SK-N-SH treated with all-trans-retinoic acid at 6 μM for 48 hours (cell line): ENCODE measurements at places on chromosomes 7 and 10.

DNA sequence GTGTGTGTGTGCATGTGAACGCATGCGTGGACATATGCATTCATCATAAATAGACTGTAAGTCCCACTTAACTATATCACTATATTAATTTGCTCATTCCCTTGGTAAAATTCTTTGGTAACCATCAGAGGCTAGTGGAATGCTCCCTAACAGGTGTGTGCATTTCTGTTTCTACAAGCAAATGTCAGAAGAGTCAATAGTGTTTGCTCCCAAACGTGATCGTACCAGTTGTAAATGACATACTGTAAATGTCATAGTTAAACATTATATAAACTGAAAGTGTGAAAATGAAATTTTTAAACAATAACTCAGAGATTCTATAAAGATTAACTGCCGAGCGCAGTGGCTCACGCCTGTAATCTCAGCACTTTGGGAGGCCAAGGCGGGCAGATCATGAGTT is 94.6 kb downstream of the ANLN start:
- no peak for ATAC-seq

DNA sequence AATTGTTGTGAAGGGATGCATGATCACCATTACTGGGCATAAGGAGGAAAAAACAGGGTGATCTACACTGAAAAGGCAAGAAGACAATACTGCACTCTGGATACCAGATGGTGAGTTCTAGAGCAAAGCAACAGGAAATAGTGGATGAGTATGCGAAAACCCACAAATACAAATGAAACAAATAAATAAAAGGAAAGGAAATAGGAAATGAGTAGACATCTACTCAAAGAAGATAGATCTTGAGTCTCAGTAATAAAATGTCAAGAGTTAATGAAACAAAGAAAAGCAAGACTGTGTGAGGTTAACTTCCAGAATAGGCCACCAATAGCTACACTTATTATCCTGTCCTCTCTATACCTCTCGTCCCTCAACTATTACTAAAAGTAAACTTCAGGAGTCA is 11.7 kb downstream of the ORC5 start:
- no peak for ATAC-seq

GRCh38 chr7:127718340-127718679 is 66.3 kb downstream of the SND1 start:
- ATAC-seq: no peak

DNA sequence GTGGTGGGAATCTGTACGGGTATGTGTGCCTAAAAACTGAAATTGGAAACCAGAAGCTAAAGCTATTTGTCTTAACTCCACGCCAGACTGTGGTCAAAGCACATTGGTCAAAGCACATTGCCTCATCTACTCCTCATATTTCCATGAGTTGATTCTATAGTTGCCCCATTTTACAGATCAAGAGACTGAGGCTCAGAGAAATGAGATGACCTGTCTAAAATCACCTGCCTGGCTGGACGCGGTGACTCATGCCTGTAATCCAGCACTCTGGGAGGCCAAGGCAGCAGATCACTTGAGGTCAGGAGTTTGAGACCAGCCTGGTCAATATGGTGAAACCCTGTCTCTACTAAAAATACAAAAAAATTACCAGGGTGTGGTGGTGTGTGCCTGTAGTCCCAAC is 21.7 kb upstream of the MNX1 start:
- ATAC-seq: no peak

- ATAC-seq: no peak; the same call in 2 of the 3 replicates
These were observed 183.4 kb downstream of the MACC1 start for GRCh38 chr7:20033621-20034400.

GRCh38 chr7:124085179-124085578 is 52.3 kb upstream of the TMEM229A start:
- ATAC-seq: peak; percentile 57; the same call in 1 of the 3 replicates

GRCh38 chr7:38382684-38383083 is 109.2 kb upstream of the TARP start:
- ATAC-seq: no peak

- no peak for ATAC-seq
These were observed 50.6 kb upstream of the CELF2 start for GRCh38 chr10:10967029-10967428.

DNA sequence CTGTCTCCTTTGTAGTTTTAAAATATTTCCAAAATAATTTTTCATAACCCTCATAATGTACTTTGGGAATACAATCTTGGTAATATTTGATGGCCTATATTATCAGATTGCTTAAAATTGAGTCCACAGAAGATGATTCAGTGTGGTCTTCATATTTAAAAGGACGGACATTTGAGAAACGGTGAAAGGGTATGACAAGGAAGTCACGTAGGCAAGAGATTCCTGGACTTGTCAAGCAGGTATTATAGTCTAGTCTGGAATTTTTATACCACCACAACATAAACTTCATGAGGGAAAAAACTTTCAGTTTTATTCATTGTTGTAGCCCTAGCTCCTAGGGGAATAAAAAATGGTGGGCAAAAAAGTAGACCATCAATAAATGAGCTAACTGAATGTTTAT is 82.3 kb downstream of the KMT2E start:
- ATAC-seq: no peak

DNA sequence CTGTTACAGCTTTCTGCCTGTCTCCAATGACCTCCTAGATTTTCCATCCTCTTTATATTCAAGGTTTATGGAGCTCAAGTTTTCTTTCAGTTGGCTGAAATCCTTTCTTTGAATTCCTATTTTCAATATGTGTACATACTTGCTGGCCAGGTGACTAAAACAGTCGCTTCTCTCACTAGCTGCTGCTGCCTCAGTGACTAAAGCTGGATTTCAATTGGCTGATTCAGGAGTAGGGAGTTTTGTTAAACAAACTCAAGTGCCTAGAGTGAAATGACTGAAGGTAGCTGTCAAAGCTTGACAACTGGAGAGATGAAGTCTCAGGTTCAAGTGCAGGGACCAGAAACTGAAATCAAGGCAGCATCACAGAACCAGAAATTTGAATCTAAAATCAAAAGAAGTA is 6.7 kb upstream of the POLR1F start:
- no peak for ATAC-seq

DNA sequence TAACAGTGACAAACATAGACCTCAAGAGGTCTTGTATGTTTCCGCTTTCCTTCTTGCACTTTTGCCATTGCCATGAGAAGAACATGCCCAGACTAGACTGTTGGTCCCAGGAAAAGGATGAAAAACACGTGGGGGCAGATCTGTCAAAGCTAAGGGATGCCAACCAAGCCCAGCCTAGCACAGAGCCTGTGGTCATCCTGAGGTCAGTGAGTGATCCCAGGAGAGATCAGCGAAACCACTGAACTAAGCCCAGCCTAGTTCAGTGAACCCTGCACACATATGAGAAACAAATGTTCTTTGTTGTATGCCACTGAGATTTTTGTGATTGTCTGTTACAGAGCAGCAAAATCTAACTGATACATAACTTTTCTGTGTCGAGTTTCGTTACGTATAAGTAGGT is 718.8 kb downstream of the MAGI2 start:
- ATAC-seq: no peak

DNA sequence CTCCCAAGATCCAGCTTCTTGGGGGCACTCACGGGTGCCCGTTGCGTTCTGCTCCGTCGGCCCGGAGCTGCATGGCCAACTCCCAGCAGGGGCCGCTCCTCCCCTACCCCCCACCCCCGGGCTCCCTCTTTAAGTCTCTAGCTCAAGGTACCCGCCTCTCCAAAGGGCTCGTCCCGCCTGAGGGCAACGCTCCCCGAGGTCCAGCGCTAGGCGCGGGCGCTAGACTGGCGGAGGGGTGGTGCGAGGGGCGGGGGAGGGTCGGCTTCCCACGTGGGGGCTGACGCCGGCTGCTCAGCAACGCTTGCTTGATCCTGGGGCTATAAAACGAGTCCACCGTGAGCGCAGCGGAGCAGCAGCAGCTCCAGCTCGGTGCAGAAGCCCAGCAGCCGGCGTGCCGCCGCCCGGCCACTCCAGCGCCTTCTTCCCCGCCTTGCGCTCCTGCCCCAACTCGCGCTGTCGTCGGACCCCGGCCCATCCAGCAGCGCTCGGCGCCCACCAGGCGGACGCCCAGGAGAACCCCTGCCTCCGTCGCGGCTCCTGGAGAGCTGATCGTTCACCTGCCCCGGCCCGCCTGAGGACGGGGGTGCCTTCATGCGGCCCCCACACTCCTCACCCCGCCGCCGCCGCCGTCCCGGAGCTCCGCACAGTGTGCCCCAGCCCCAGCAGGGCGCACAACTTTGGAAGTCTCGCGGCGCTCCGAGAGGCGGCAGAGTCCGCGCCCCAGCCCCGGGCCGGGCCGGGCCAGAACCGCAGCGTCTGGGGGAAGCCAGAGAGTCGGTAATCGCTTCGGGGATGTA is at the start of gene ADRA2A:
TSS of gene ADRA2A (plus strand) at position 348 of the 797 bp plus-strand sequence. CDS start 968 bp downstream, outside the sequence.
- peak; percentile 76 for ATAC-seq

DNA sequence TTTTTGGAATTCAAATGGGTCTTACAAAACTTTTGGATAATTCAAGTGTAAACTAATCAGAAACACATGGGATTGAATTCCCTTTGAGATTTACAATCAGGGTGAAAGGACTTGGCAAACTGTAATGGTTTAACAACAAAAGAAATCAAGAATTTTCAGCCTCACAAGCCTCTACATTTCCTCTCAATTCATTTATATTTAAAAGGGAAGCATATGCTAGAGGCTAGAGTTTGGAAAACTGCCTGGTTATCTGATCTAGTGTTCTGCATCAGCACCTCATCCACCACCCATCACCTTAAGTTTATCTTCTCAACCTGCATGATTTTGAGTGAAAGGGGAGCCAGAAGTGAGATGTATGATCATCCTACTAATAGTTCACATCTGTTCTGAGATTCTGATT is 120.7 kb downstream of the TES start:
- ATAC-seq: peak; percentile 40

- peak; percentile 95 for ATAC-seq
These were observed at the start of gene PCDH15 for GRCh38 chr10:54800741-54801421. Gene PCDH15 (minus strand): TSS chr10:54801231. CDS start chr10:54664262, 136,969 bp downstream.

DNA sequence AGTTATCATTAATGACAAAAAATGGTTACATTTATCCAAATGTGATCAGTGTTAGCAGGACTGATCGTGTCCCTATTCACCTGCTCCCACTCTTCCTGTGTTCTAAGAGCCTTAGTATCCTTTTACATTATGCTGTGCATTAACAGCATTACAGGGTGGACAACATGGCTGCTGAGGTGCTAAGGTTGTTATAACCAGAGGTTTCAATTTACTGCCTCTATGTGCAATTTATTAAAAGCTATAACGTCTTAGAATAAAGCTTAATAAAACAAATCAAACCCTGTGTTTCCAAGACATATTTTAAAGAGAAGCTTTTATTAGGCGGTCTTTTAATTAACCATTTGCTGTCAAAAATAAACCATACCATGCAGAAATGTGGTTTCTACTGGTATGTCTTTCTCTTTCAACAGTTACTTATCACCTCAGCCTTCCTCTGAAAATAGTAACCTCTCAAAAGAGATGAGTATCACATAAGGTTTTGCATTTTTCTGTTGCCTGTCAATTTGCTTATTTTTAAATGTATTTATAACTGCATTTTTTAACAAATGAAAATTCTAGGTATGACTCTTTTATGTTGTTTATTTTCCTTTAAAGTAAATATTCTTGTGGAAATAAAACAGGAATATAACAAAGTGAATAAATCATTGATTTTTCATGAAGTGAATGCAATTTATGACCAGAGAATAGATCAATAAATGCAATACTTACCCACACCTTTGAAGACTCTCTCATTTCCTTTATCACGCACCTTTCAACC is 849.8 kb upstream of the SORCS1 start:
- no peak for ATAC-seq

GRCh38 chr7:112377593-112377992 is 72.7 kb upstream of the IFRD1 start:
- no peak for ATAC-seq

DNA sequence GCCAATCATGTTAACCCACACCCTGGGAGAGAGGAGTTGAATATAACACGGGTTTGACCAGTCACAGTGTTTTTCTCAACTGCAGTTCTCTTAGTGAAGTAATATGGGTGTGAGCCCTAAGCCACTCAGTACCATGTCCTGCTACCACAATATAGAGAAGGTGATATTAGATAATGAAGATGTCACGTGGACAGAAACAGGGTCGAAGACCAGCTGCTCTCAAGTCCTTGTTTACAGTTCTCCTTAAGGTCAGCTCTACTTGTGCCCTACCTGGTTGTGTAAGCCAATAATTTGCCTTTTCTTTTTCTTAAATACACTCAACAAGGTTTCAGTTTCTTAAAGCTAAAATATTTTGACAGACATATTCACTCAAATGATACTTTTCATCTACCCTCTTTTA is 128.3 kb upstream of the POT1 start:
- no peak for ATAC-seq

DNA sequence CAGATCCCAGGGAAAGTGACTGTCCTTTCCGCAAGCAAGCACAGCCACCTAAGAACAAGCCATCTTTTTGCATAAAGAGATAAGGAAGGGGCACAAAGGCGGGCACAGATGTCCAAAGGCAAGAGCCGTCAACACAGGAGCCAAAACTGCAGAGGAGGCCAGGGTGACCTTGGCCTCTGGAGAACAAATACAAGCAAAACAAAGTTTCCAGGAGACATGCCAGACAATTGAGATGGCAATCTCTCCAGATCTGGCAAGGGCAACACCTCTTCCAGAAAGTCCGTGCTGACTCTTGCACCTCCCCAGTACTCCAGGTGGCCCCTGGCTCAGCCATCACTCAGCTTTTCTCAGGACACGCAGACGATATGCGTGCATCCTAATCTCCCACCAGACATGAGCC is 58.2 kb downstream of the TEX36 start:
- no peak for ATAC-seq

DNA sequence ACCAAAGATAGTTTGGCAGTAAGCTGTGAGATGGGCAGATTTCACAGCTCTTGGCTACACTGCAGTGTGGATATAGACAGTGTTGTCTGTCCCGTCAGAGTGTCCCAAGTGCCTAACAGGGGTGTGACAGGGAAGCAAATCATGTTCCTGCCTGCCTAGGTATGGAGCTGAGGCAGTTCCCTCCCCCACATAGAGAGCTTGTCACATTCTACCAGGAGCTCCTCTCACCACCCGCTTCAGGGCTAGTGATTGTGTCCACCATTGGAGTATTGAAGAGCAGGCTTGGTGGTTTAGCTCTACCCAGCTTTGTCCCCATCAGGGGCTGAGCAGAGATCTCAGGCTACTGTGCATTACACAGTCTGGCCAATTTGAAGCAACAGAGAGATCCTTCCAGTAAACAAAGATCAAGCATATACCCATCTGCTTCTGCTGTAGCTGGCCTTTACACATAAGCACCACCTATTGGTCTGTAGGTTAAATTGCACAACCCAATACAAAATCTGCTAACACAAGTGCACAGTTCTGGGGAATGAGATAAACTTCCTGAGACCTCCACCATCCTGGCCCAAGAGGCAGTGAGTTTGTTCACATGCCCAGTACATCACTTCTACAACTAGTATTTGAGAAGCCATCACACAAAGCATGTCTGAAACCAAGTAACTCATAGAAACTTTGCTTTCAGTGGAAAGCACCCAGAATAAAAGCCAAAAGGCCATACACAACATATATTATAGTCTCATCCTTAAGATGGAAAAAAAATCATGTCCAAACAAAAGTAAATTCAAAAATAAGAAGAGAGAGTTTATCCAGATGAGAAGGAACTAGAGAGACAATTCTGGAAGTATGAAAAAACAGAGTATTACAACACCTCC is 67.3 kb downstream of the GLCCI1 start:
- ATAC-seq: peak; percentile 97

- peak; percentile 69 for ATAC-seq
These were observed 124.2 kb downstream of the PLPP4 start for GRCh38 chr10:120580918-120581895.

GRCh38 chr10:71782221-71782916 is 9.0 kb upstream of the VSIR start:
- no peak; the same call in 2 of the 3 replicates for ATAC-seq

GRCh38 chr7:76316984-76317781 is 14.7 kb downstream of the HSPB1 start:
- no peak for ATAC-seq
